ENCODE measurements at places on chromosomes 5 and 9.
A peak's percentile ranks its signal among the peaks of the same experiment; 100 is the strongest.

- H3K27ac ChIP-seq: peak overlapping the region; percentile 6
- H3K4me1 ChIP-seq: peaks cover 14% of the 10 kb centered on the region
- H3K4me3 ChIP-seq: peak overlapping the region; percentile 30
- no peaks in the 10 kb centered on the region for H3K36me3 ChIP-seq
- DNase-seq: peak; percentile 72
- H3K27me3 ChIP-seq: peaks cover 2% of the 10 kb centered on the region
Observed at GRCh38 chr9:35790385-35791296, 750 bp upstream of the NPR2 start.

- no peak overlapping the region for H3K4me3 ChIP-seq
- H3K36me3 ChIP-seq: no peaks in the 10 kb centered on the region
- peak; percentile 10 for DNase-seq
- H3K27ac ChIP-seq: no peak overlapping the region
Observed at GRCh38 chr5:109016300-109016699, 268.6 kb downstream of the FER start.

DNA sequence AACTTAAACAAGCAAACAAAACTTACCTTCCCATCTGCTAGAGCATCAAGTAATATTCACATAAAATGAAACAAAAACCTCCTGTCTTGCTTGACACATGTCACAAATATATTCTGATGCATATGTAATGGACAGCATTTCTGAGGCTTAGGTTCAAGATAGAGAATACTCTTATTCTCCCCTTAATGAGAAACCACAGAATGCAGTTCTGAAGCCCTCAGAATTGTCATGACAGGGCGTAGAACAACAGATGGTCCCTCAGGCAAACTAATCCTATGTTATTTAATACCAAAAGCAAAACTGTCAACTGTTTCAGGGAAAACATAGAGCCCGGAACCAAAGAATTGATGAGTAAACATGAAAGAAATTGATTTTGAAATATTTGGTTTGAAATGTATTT lies 229.9 kb upstream of the RIOK2 start:
- H3K27ac ChIP-seq: no peak overlapping the region
- no peak overlapping the region for H3K4me3 ChIP-seq
- DNase-seq: no peak
- H3K36me3 ChIP-seq: no peaks in the 10 kb centered on the region

DNA sequence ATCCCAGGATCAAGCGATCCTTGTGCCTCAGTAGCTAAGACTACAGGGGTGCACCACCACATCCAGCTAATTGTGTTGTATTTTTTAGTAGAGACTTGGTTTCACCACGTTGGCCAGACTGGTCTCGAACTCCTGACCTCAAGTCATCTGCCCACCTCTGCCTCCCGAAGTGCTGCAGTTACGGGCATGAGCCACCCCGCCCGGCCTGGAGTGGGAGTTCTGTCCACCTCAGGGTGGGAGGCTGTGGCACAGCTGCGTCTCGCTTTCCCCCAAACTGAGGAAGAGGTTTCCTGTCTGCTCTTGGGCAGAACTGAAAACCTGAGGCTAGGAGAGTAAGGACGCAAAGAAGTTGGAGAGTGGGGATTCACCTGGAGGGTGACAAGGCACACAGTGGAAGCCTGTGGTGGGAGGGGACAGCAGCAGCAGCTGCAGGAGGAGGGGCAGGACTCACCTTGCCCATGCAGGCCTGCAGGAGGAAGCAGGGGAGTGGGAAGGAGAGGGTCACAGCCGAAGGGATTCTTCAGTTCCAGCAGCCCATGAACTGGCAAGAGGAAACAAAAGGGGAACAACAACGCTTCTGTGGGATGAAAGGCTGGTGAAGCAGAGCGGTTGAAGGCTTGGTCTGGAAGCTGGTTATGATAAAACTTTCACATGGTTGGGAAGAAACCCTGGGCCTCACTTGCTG lies 181.4 kb downstream of the GAS1 start:
- H3K27me3 ChIP-seq: no peaks in the 10 kb centered on the region
- no peaks in the 10 kb centered on the region for H3K36me3 ChIP-seq
- no peak for DNase-seq
- H3K4me3 ChIP-seq: no peak overlapping the region
- H3K4me1 ChIP-seq: no peaks in the 10 kb centered on the region

- no peaks in the 10 kb centered on the region for H3K36me3 ChIP-seq
- H3K27me3 ChIP-seq: no peaks in the 10 kb centered on the region
- no peak overlapping the region for H3K27ac ChIP-seq
- DNase-seq: no peak
- H3K4me3 ChIP-seq: no peak overlapping the region
Observed at GRCh38 chr5:132074772-132075718, 1.5 kb downstream of the CSF2 start.

GRCh38 chr9:87324613-87325194 lies 173.0 kb upstream of the DAPK1 start:
- peak; percentile 26 for DNase-seq
- H3K4me1 ChIP-seq: no peaks in the 10 kb centered on the region
- no peaks in the 10 kb centered on the region for H3K36me3 ChIP-seq
- H3K4me3 ChIP-seq: no peak overlapping the region
- H3K27ac ChIP-seq: no peak overlapping the region

DNA sequence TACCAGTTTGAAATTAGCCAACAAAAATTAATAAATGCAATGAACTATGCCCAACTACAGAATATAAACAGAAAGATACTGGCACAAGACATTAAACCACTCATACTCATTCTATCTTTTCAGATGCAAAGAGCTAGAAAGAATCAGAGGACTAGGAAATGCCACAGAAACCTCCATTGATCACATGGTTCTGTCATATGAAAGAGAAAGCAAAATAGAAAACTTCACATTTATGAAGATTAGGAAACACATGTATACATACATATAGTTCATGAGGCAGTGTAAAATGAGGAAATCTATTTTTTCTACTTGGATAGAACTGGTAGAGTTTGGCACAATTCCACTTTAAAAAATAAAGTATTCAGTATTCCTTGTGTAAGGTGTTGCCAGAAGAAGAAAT lies 275.1 kb upstream of the PTGER4 start:
- H3K4me1 ChIP-seq: no peaks in the 10 kb centered on the region
- H3K36me3 ChIP-seq: no peaks in the 10 kb centered on the region
- no peak for DNase-seq
- no peak overlapping the region for H3K4me3 ChIP-seq
- no peaks in the 10 kb centered on the region for H3K27me3 ChIP-seq

- no peaks in the 10 kb centered on the region for H3K4me1 ChIP-seq
- DNase-seq: no peak
- H3K27ac ChIP-seq: no peak overlapping the region
- H3K27me3 ChIP-seq: no peaks in the 10 kb centered on the region
- H3K36me3 ChIP-seq: no peaks in the 10 kb centered on the region
- H3K4me3 ChIP-seq: no peak overlapping the region
Observed at GRCh38 chr5:35253582-35253981, 23.3 kb upstream of the PRLR start.

DNA sequence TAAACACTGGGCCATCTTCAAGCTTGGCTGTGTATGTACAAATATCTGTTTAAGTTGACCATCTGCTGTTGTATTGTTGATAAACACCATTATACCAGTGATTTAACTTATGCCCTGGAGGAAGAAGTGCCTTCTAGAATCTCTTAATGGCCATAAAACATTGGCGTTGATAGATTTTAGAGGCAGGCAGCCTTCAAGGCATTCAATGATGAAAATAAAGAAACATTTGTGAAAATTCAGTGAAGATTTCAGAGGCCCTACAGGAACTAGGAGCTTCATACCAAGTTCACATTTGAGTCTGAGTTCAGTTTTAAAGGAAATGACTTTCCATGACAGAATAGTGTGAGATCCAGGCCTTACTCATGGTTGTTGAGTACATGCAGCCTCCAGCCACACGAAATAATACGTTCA lies 52.2 kb downstream of the MAP1B start:
- H3K4me3 ChIP-seq: no peak overlapping the region
- H3K36me3 ChIP-seq: no peaks in the 10 kb centered on the region
- peaks cover 42% of the 10 kb centered on the region for H3K4me1 ChIP-seq
- no peak overlapping the region for H3K27ac ChIP-seq
- DNase-seq: no peak

DNA sequence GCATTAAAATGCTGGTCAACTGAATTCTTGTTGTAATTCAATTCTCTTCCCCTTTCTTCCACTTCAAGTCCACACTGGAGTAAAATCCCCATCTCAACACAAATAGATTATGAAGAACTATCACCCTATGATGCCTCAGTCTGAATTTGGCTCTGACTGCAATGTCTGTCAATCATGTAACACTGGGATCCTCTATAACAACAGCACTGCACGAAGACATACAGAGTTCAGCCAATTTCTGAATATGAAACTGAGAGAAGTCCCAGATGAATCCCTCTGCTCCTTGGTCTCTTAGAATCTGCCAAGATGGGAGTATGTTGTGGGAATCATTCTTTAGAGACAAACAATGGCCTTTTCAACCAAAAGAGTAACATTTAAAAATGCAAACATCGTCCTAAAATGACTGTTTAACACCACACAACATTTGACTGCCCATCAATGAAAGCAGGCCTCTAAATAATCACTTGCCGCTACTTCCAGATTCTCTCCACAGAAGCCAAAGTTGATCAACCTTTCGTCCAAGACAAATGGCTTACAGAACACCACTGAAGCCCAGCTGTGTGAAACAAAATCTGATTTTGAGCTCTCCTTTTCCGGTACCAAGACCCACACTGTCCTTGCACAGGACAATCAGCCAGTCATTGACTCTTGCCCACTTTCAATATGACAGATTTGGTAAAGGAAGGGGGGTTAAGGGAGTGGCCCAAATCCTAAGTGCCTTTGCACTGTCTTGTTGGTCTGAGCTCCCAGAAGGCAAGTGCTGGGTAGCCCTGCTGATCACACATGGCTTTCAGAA lies 258.0 kb downstream of the EBF1 start:
- no peak overlapping the region for H3K4me3 ChIP-seq
- no peaks in the 10 kb centered on the region for H3K4me1 ChIP-seq
- H3K27ac ChIP-seq: no peak overlapping the region
- H3K36me3 ChIP-seq: no peaks in the 10 kb centered on the region

DNA sequence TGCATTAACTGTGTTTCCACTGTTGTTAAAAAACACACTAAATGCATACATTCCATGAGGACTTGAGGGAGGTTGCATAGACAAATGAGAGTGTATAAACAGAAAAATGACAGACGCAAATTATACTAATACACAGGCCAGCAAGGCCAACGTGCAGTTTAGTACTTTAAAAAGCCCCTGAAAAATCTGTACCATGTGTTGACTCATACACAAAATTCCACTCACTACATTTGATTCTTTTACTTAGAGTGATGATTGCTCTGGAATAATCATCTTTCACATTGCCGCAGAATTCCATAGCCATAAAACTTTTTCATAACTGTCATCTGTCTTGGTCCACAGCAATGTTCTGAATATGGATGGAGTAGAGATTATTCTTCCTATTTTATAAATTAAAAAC lies 215.7 kb downstream of the FAM114A2 start:
- H3K27ac ChIP-seq: no peak overlapping the region
- no peaks in the 10 kb centered on the region for H3K36me3 ChIP-seq
- no peaks in the 10 kb centered on the region for H3K27me3 ChIP-seq
- H3K4me1 ChIP-seq: no peaks in the 10 kb centered on the region

GRCh38 chr5:68134033-68134668 lies 81.4 kb upstream of the PIK3R1 start:
- no peak overlapping the region for H3K27ac ChIP-seq
- no peaks in the 10 kb centered on the region for H3K4me1 ChIP-seq
- peak; percentile 51 for DNase-seq
- H3K27me3 ChIP-seq: no peaks in the 10 kb centered on the region
- H3K36me3 ChIP-seq: no peaks in the 10 kb centered on the region
- H3K4me3 ChIP-seq: no peak overlapping the region

GRCh38 chr9:115757461-115757860 lies 396.1 kb upstream of the PAPPA start:
- no peaks in the 10 kb centered on the region for H3K4me1 ChIP-seq
- H3K27me3 ChIP-seq: no peaks in the 10 kb centered on the region
- H3K4me3 ChIP-seq: no peak overlapping the region
- H3K27ac ChIP-seq: no peak overlapping the region
- peak; percentile 17 for DNase-seq
- H3K36me3 ChIP-seq: no peaks in the 10 kb centered on the region

DNA sequence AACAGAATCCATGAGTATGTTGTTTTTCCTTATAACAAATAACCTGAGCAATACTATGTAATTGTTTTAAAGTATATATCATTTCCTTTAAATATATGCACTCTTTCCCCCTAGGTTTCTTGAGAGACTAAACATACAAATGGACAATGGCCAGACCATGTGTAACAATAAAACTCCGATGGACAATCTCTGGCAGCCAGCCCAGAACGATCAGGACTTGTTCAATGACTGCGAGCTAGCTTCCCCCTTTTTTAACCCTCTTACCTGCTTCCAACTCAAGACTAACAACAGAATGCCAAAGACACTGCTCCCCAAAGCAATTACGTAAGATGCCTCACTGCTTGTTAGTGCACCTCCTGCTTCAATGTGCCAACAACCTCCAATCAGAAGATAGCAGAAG lies 94.9 kb downstream of the HTR4 start:
- H3K27ac ChIP-seq: no peak overlapping the region
- DNase-seq: no peak
- no peak overlapping the region for H3K4me3 ChIP-seq
- no peaks in the 10 kb centered on the region for H3K36me3 ChIP-seq
- no peaks in the 10 kb centered on the region for H3K27me3 ChIP-seq

DNA sequence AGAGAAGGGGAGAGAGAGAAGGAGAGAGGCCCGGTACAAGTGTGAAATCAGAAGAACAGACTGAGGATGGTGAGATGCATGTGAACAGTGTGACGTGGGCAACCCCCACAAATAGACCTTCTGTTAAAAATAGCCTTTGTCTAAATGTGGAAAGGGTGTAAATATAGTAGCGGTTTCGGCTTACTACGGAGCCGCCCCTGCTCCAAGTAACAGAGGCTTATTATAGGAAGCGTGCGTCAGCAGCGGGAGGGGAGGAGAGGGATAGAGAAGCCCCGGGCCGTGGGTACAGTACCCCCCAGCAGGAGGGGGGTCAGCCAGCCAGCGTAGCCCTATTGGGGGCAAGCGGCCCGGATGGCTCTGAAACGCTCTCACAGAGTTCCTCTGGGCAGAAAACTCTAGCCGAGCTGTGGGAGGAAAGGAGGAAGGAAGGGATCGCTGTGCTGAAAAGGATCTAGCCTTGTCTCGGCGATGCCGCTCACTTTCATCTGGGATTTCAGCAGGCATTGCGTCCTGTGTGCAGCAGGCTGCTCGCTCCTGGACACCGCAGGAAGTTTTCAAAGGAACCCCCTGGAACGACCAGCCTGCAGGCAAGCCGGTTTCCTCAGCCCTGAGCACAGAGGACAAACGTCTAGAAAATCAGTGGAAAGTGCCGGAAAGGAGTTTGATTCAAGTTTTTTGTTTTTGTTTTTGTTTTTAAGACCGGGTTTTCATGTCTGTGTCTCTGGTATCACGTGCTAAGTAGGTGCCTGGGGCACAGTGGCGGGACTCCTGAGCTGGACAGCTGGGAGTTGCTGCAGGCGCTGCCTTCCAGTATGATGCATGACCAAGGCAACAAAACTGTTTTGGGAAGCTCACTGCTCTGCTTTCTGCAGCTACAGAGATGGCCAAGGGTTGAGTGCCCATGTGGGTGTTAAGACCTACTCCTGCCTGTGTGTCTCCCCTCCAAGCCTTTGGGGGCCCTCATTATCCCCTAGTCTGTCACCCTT lies 146.6 kb downstream of the SEC61B start:
- no peaks in the 10 kb centered on the region for H3K27me3 ChIP-seq
- H3K36me3 ChIP-seq: no peaks in the 10 kb centered on the region
- peak overlapping the region; percentile 75 for H3K27ac ChIP-seq
- DNase-seq: peak; percentile 95

Measured in fibroblast of lung (primary cell).